ENCODE measurements at places on chromosomes 12 and 14. TPM values are rescaled to one million over a fixed set of nuclear protein-coding genes. Genes with fewer than 3 reads are reported as not detected.

GPR162 gene
- total RNA-seq, result 11.4 TPM

- no peaks in the 10 kb centered on the region for H3K36me3 ChIP-seq
- H3K27me3 ChIP-seq, result no peaks in the 10 kb centered on the region
- no peaks in the 10 kb centered on the region for H3K4me1 ChIP-seq
- no peak overlapping the region for H3K4me3 ChIP-seq
These were observed 76.8 kb downstream of the ATXN7L3B start for GRCh38 chr12:74614426-74614825.

MYF6 gene
- total RNA-seq, result not detected

FGF6 gene
- not detected for total RNA-seq

DNA sequence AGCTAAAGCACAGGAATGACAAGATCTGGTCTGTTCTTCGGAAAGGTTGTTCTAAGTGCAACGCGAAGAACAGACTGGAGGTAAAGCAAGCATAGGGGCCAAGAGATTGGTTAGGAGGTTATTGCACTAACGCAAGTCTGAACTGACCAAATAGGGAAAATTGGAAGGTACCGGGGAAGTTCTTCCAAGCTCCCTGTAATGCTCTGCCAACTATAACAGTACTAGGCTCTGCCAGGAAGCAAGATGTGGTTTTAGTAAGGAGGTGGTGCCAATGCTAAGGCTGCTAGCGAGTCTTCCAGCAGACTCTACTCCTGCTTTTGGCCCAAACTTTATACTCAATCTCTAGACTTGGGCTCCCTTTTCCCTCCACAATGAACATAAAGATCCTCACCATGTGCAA, 138.6 kb downstream of the PAWR start:
- peaks cover 10% of the 10 kb centered on the region for H3K4me1 ChIP-seq
- H3K27ac ChIP-seq, result no peak overlapping the region
- no peak for DNase-seq
- H3K4me3 ChIP-seq, result no peak overlapping the region
- no peaks in the 10 kb centered on the region for H3K27me3 ChIP-seq

DNA sequence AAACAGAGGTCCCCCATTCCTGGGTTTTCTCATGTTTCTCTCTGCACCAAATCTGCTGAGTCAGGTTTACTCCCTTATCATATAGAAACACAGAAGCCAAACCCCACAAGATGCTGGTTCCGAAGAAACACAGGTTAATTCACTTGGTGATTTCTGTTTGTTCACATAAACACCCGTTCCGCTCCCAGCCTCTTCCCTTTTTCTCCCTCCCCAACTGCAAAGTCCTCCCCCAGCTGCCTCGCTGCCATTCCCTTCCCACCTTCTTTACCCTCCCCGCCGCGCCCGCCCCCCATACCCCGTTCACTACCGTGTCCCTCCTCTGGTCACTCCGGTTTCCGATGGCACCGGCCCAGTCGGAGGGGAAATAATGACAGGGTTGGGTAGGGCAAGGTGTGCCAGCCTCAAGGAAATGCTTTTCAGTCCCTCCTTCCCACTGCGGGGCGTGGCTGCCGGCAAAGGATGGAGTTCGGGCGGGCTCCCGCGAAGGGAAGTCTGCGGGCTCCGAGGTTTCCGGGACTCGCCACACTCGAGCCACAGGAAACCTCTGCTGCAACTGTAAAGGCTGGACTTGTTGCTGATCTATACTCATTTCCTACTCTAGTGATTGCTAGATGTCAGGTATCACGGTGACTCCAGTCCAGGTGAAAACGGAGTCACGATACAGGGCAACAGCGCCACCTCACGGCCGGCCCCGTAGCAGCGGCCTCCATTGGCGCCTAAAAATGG, at the start of gene STYK1:
TSS of gene STYK1 (minus strand) at position 394 of the 726 bp plus-strand sequence. CDS start 39,434 bp downstream, outside the sequence.
- DNase-seq, result peak; percentile 42
- no peak within 1 kb of the TSS for H3K27ac ChIP-seq
- no peaks in the 10 kb centered on the region for H3K36me3 ChIP-seq
- no peaks in the 10 kb centered on the region for H3K4me1 ChIP-seq

DNA sequence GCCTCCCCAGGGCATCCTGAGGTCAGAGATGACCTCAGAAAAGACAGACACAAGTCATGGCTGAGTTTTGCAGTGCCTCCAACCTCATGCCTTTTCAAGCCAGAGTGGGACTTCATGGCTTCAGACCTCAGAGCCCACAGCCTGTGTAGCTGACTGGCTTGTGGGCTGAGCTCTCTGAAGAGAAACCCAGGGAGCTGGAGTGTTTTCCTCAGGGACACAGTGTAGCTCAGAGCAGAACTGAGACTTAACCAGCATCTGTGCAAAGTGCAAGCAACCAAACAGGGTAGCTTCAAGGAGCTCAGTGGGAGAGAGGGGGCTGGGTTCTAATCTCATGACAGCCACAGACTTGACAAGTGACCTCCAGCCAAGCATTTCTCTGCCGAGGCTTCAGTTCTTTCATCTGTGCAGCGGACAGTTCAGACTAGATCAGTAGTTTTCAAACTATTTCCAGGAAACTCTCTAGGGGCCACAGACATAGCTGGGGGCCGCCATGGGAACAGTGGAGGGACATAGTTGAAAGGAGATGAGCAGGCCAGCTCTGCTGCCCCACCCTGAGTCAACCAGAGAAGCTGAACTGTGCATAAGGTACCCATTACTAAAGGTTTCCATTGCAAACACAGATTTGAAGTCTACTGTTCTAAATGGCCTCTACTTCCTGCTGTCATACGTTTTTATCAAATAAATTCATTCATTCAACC, 80.0 kb downstream of the LGMN start:
- H3K4me3 ChIP-seq, result no peak overlapping the region
- no peaks in the 10 kb centered on the region for H3K27me3 ChIP-seq
- H3K27ac ChIP-seq, result no peak overlapping the region

RAD51B gene
- 31.8 TPM for total RNA-seq

DNA sequence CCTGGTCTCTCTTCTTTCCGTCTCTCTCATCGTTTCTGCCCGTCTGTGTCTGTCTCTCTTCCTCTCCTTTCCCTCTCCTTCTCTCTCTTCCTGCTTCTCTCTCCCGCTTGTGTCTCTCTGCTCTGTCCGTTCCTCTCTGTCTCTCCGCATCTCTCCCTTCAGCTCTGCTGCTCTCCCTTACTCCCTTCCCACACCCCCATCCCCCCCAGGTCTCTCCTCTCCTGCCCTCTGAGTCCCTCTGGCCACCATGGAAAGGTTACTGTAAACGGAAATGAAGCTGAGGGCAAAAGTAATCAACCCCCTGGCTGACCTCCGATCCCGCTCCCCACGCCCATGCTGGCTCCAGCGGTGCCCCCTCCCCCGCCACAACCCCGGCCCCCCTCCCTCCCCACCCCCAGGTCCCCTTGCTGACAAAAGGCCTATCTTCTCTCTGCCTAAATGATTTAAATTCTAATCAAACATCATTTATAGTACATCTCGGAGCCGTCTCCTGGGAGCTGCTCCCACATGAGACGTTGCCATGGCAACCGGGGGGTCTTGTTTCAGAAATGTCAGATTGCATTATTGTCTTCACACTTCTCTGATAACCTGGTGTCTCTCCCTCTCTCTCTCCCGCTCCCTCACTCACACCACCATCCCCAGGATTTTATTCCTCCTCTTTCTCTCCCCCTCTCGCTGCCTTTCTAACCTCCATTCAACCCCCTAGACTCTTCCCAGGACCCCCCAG, 203.8 kb downstream of the RBM19 start:
- no peak overlapping the region for H3K27ac ChIP-seq
- H3K4me3 ChIP-seq, result no peak overlapping the region
- H3K36me3 ChIP-seq, result no peaks in the 10 kb centered on the region
- H3K27me3 ChIP-seq, result no peaks in the 10 kb centered on the region
- H3K4me1 ChIP-seq, result no peaks in the 10 kb centered on the region

- no peak overlapping the region for H3K27ac ChIP-seq
- no peaks in the 10 kb centered on the region for H3K27me3 ChIP-seq
- no peaks in the 10 kb centered on the region for H3K36me3 ChIP-seq
- no peaks in the 10 kb centered on the region for H3K4me1 ChIP-seq
- H3K4me3 ChIP-seq, result no peak overlapping the region
These were observed 33.7 kb upstream of the GLIPR1 start for GRCh38 chr12:75446857-75447256.

DNA sequence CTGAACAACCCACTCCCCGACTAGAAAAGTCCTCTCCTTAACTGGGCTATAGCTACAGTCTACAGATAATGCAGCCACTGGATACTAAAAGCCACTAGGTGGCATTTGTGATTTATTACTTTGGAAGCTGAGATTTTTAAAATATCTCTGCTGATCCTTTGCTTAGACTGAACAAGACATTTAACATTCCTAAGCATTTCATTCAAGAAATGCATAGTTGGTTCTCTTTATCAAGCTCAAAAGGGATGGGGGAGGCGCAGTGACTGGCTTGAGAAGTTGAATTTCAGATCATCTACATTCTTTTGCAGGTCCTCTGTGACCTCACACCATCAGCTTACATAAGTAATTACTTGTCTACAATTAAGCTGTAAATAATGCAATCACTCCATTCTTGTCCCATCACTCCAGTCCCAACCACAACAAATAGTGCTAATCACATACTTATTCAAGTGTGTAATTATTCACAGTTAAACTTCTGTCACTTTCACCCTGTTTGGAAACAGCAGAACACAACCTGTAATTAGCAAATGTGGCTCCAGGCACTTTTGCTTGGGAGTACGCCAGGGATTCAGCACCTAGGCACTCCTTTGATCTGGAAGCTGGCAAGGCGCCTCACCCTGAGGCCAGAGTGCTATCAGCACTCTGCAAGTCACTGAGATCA, 203.6 kb downstream of the NOVA1 start:
- no peaks in the 10 kb centered on the region for H3K27me3 ChIP-seq
- DNase-seq, result no peak
- no peaks in the 10 kb centered on the region for H3K36me3 ChIP-seq
- no peak overlapping the region for H3K27ac ChIP-seq
- peaks cover 2% of the 10 kb centered on the region for H3K4me1 ChIP-seq
- H3K4me3 ChIP-seq, result no peak overlapping the region

All from ovary (tissue), 10 donors.